ENCODE measurements at places on chromosomes 16 and 17.

DNA sequence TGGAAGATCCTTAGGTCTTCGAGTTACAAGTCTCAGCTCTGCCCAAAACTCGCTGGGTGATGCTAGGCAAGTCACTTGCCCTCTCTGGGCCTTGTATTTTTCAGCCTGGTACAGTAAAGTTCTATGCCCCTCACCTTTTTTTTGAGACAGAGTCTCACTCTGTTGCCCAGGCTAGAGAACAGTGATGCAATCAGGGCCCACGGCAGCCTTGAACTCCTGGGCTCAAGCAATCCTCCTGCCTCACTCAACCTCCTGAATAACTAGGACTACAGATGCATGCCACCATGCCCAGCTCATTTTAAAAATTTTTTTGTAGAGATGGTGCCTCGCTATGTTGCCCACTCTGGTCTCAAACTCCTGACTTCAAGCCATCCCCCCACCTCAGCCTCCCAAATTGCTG lies 3.8 kb downstream of the MYH11 start:
- no peak for DNase-seq

DNA sequence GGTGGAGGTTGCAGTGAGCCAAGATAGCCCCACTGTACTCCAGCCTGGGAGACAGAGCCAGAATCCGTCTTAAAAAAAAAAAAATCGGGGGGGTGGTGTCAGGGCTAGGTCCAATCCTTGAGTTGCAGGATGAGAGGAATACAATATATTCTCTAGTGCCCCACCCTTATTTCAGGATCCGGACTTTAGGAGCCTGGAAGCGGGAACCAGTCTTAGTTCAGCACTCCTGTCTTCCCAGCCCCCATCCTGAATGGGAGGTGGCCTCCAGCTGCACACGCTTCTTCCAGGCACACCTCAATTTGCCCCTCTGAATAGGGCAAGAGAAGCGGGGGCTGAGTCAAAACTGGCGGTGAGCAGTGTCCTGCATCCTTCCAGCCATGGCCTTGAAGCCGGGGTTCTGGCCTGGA lies 1.6 kb downstream of the FHOD1 start:
- no peak for DNase-seq

DNA sequence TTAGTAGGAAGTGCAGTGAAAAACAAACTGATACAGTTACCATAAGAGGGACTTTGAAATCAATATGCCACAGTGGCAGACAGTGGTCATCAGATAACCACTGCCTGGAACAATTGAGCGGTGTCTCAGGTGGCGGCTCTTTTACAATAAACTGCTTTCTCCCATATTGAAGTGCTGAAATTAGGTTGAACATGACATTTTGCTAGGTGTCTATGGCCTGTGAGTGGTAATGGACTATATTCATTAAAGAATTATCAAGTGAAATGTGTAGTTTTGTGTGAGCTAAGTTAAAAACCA lies 214.7 kb downstream of the RPTOR start:
- DNase-seq: no peak

- DNase-seq: peak; percentile 65
Observed at GRCh38 chr16:19138601-19139000, 24.8 kb downstream of the ITPRIPL2 start.

GRCh38 chr17:4856937-4857314 lies 23.8 kb downstream of the MINK1 start:
- DNase-seq: no peak

DNA sequence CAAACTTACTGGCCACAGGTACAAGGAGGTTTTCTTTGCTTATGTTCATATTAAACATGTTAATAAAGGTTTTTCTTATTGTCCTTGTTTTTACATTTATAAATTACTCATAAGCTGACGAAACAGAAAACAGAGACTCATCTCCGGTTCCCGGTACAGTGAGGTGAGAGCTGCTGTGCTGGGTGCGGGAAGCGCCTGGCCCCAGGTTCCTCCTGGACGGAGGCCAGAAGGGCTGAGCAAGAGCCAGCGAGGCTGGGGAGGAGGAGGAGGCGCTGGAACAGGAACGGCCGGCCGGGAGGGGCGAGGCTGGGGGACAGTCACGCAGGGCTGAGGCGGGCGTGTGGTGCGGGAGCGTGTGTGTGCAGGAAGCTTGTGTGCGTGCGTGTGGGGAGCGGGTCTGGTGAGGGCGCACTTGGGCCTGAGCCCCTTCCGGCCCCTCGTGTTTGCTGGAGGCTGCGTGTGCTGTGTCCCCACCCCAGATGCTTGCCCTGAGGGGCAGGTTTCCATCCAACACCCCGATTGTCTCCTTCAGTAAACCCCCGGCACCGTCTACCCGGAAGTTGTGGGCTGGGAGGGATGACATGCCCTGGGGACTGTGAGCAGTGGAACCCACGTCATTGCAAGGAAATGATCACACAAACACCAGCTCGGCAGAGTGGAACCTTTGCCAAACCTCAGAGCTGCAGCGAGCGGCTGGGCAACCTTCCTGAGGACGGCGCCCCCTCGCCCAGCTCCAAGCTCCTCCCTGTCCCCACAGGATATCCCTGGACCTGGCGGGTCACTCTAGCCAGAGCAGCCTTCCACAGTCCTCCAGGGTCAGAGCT lies 19.5 kb downstream of the CD7 start:
- peak; percentile 94 for DNase-seq

- DNase-seq: peak; percentile 86
Observed at GRCh38 chr16:53892155-53892554, 188.2 kb downstream of the FTO start.

- DNase-seq: peak; percentile 35
Observed at GRCh38 chr17:8556074-8556473, 74.5 kb downstream of the MYH10 start.

DNA sequence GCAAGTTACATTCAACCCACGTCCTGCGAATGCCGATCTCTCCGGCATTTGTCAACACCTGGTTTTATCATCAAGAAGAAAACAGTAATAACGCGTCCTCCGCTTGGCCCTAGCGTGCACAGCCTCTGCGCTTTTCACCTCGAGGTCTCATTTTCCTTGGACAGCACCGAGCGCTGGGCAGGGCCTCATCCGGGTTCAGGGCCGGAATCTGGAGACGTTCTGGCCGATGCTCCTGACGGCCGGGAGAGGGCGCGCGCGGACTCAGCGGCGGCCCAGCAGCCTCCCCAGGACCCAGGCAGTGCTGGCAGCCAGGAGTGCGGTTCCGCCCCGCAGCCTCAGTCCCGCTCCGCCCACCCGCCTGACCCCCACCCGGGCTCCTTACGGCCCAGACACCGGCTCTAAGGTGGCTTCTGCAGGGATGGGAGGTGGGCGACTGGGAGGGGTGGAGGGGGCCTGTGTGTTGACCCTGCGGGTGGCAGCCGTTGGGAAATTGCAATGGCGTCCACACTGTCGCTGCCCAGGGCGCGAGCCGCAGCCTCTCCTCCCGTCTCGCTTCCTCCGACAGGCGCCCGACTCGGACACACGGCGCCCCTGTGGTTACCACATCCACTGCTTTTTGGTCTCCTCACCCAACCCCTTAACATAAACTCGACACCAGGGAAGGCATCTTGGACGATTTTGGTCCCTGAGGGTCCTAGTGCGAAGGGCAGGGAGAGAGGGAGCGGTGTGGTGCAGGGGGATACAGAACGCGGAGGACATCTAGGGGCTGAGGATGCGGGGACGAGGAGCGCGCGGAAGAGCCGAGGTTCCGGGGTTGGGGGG lies 7.4 kb upstream of the FLYWCH1 start:
- DNase-seq: peak; percentile 81

GRCh38 chr17:8122422-8122923 lies 1.4 kb downstream of the HES7 start:
- peak; percentile 55 for DNase-seq

DNA sequence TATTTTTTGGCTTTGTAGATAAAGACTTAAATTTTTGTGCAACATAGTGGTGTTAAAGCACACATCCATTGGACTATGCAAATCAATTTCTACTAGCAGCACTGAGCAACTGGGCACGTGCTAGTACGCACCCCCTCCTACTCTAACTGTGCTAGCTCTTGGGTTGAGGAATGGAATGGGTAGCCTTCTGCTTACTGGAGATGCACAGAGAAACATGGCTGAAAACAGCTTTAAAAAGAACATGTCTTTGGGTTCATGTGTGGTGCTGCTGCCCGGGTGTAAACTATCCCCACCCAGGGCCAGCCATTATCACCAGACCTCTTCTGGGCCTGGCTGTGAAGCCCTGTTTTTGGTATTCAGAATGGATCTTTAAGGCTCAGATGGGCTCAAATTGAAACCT lies 7.3 kb downstream of the ESRP2 start:
- DNase-seq: no peak

GRCh38 chr16:52953215-52953614 lies 99.5 kb downstream of the CHD9NB start:
- DNase-seq: no peak

DNA sequence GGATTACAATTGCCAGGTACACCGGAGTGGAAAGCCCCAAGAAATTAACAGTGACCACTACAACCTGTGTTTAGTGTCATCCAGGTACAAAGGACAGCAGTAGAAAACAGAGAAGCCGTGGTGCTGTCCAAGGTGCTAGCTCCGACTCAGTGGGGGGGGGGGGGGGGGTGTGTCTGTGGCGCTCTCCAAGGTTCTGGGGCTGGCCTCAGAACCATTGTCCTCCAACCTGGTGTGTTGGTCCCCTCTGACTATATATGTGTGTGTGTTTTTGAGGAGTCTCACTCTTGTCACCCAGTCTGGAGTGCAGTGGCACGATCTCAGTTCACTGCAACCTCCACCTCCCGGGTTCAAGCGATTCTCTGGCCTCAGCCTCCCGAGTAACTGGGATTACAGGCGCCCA lies 5.8 kb upstream of the ZNF23 start:
- peak; percentile 33 for DNase-seq

- no peak for DNase-seq
Observed at GRCh38 chr17:20993863-20994778, 48.7 kb downstream of the USP22 start.

- DNase-seq: no peak
Observed at GRCh38 chr16:9556949-9557665, 465.7 kb downstream of the HAPSTR1 start.
